ENCODE measurements at places on chromosomes 7 and 10. TPM values are rescaled to one million over a fixed set of nuclear protein-coding genes. Genes with fewer than 3 reads are reported as not detected.

DNA sequence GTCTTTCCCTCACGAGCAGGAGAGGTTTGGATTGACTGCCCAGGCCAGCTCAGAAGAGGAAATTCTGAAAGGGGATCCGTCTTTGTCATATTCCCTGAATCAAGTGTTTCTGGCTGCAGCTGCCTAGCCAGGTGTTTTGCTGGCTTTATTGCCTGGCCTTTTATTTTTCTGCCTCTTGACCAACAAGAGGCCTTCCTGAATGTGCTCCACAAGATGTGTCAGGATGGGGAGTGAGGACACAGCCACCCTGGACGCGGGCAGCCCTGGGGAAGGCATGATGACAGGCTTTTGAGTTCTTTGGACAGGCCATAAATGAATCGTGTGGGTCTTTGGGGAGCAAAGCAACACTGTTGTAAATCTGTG, 163.6 kb downstream of the CAMK1D start:
- no peak for DNase-seq

- DNase-seq, result no peak
These were observed 675.6 kb downstream of the MAGI2 start for GRCh38 chr7:78777829-78778228.

DNA sequence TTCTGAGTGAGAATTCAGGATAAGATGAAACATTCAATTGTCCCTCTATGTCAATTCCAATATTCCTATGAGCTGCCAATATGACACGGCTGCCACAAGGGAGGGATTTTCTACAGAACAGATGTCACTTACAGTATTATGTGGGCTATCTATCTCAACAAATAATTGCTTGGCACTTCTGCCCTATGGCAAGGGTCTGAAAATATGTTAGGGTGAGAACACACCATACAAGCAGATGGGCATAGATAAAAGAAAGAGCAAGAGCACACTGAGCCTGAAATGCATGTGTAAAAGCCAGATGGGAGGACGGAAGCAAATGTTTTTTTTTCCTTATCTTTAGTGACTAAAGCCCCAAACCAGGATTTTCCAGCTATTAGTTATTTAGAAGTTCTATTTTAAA, 70.1 kb upstream of the TFEC start:
- no peak for DNase-seq

GRCh38 chr7:20510573-20510900, 104.9 kb upstream of the ABCB5 start:
- no peak for DNase-seq

- DNase-seq, result no peak
These were observed 10.9 kb downstream of the OGDH start for GRCh38 chr7:44617225-44617890.

CFAP70 gene
- 7.0 TPM for total RNA-seq

ABCF2 gene
- 30.8 TPM for total RNA-seq

OR2A2 gene
- total RNA-seq, result not detected

ATAD1 gene
- total RNA-seq, result 38.3 TPM
